NCI-H1417 treated with DMSO at 0.1 percent for 48 hours (cell line): ENCODE measurements at places on chromosomes 7 and 10.

DNA sequence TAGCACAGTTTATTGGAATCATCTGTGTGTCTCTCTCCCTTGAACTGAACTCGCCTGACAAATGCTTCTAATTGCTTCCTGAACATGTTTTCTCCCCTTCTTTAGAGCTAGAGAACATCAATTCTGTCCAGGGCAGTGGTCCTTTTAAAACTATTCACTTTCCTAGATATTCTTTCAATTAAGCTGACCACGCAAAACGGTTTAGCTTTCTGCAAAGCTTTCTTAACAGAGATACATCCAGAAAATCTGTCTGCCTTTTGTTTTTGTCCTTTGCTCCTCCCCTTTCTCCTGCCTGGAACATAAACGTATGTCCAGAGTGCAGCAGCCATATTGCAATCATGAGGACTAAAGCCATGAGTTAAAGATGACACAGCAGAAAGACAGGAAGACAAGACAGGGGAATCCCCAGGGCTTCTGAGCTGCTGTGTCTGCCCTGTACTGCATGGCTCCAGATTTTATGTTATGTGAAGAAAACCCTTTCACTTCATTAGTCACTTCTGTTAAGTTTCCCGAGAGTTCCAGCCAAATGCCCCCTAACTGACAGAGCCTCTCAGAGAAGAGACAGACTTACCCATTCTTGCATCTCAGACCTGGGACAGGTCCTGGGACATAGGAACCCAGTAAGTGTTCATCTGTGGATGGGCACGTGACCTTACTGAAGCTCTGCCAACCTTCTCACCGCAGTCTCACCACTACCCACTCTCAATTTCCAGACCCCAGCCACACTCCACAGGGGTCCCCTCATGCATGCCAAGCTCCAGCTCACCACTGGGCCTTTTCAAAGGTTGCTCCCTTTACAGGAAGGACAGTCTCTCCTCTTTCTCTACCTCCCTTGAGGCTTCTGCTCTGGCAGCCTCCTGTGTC is 35.0 kb upstream of the CPXM2 start:
- no peak for DNase-seq

- DNase-seq = no peak
These were observed 355.9 kb downstream of the SFMBT2 start for GRCh38 chr10:7054915-7055314.

DNA sequence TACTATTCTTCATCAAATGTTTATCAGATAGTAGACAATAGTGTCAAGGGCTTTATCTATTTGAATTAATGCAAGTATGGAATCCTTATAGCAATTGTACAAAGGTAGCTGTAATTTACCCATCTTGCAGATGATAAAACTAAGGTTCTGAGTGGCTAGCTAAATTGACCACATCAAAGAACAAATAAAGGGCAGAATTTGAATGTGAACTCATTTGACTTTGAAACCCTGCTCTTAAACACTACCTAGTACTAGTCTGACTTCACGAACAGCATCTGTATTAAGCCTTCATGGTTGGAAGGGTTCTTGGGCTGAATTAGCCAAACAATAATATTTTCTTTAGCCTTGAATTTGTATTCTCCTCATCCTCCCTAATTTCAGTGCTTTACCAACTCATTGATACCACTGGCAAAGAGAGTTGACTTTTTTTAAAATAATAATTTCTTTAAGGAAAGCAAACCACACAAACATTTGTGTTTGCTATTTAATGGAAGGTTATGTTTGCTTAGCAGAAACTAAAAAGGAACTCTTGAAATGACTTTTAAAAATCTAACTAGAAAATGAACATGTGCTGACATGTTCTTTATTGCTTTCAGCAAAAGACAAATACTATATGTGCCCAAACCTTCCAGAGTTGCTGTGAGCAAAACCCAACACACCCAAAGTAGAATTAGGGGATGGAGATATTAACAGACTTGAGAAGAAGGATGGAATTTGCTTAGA is 322.6 kb downstream of the RNLS start:
- DNase-seq = no peak

DNA sequence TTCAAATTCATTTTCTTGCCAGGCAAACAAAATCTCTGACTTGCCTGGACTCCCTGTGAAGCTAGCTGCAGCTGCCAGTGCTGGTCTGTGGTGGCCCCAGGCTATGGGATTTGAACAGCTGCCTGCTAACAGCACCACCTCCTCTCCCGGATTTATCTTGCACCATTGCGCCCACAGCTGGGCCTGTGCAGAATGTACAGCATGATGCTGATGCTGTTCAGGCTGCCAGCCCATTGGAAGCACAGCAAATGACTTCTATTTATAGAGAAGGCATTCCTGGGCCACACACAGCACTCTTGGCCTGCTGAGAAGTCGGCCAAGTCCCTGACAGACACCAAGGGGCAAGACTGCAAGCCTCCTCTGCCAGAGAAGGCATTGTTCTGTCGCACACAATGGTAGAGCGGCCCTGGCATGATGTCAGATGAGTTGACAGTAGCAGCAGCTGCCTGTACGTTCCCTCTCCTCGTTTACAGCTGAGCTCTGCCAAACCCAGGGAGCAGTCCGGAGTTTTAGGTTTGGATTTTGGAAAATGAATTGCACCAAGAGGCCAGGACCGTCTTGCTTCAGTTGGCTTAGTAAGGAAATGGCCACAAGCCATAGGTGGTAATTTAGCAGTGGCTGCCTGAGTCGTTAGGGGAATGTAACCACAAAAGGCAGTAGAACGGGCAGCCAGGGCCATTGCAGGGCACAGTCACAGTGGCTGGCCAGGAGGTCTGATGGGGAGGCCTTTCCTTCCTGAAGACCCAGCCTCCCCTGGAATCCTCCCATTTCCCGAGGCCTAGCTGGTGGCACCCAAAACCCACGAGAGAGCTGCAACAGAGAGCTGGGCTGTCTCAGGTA is 38.5 kb downstream of the MTURN start:
- peak; percentile 75 for DNase-seq

DNA sequence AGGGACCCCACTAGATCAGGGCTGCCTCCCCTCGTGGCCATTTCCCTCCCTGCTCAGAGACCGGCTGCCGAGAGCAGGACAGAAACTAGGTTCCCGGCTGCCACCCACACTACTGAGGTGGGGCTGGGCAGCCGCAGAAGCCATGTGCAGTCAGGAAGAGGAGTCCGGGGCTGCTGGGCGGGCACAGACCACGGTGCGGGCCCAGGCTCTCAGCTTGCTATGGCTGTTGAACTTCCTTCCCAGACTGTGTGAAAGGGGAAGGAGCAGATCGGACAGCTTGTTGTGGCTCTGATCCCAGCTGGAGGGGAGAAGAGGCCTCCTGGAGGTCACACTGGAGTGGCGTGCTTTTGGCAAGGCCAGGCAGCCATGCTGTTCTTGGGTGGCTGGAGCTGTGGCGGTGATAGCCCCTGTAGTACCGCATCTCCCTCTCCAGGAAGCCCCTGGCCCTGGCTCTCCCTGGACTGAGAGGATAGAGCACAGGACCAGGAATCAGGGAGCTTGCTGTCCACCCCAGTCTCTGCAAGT is 56.8 kb downstream of the HK1 start:
- DNase-seq = no peak

- DNase-seq = no peak
These were observed 31.9 kb downstream of the DLD start for GRCh38 chr7:107922886-107923285.

DNA sequence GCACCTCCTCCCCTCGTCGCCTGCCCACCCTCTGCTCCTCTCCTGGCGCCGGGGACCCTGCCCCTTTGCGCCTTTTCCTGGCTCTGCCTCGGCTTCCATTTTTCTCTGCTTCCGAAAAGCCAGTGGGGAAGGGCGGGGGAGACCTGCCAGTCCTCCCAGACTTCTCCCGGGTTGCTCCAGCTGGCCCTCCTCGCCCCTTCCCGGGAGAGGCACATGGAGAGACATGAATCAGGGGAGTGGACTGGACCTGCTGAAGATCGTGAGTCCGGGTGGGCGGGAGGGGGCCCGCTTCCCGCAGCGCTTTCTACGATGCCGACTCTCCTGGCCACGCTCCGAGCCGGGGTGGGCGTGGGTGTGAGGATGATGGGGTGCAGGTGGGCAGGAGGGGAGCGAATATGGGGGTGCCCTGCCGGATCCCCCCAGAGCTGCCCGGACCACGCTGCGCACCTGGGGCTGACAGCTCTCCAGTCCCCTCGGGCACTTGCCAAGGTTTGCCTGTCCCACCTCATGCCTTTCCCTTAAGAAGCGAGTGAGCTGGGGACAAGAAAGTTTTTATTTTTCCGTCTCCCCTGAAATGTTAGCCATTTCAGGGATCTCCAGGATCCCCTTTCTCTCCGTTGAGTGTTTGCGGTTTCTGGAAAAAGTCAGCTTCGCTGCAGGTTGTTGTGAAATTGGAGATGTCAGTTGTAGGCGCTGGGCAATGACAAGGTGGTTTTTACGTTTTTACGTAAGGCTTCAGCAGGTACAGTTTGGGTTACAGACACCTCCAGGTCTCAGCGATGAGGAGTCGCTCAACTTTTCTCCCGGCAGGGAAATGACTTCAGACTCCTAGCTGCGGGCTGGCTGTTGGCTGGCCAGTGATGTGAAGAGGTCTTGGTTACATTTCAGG is 977 bp downstream of the CACNB2 start:
- no peak for DNase-seq

- no peak for DNase-seq
These were observed 23.0 kb downstream of the BMPR1A start for GRCh38 chr10:86779220-86780017.

DNA sequence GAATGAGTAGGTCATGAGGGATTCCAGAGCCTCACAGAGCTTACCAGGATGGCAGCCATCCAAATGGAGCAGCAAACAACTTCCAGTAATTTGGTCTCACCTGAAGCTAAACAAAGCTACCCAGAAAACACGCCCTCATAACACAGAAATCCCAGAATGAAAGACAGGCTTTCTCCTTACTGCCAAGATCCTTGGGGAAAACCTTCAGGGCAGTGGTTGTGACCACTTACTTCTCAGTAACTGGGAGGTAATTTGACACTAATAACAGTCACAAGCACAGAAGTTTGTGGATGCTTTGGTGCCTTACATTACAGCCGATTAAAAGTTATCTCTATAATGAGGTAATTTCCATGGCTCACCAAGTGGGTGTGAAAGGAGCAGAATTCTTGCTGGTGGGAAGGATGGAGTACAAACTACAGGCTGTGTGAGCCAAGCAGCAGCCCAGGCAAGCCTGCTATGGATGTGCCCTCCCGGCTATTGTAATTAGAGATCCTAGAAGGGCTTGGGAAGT is 10.4 kb downstream of the WDR91 start:
- no peak for DNase-seq

GRCh38 chr10:72321248-72322029 is 33.3 kb downstream of the DNAJB12 start:
- no peak for DNase-seq

DNA sequence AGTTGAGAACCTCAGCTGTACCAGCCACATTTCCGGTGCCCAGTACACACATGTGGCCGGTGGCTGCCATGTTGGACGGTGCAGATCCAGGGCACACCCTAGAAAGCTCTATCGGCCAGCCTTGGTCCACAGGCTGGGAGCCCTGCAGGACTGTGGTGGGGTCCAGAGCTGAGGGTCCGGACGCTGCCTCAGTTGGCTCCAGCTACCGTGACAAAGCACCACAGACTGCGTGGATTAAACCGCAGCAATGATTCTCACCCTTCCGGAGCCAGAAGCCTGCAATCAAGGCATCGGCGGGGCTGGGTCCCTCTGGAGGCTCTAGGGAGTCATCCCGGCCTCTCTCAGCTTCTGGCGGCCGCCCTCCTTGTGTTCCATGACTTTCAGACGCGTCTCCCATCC is 50.1 kb downstream of the PDGFA start:
- DNase-seq = no peak

GRCh38 chr7:118350260-118350659 is 125.8 kb downstream of the ANKRD7 start:
- no peak for DNase-seq

DNA sequence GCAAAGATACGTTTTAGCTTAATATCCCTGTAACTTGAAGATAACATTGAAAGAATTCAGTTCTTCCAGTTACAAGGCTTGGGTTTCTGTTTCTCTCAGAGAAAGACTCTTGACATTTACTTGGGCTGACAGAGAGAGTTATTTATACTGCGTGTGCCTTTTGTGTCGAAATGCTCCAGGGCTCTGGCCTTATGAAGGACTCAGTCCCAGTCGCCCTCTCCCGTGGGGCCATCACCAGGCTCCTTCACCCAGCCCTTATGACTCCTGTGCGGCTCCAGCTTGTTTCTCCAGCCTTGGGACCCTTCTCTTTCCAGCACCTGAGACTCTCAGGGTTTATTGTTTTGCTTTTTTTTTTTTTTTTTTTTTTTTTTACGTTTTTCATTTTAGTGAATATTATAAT is 242.3 kb upstream of the DKK1 start:
- no peak for DNase-seq

- DNase-seq = no peak
These were observed 248.9 kb downstream of the COBL start for GRCh38 chr7:51067757-51068156.

DNA sequence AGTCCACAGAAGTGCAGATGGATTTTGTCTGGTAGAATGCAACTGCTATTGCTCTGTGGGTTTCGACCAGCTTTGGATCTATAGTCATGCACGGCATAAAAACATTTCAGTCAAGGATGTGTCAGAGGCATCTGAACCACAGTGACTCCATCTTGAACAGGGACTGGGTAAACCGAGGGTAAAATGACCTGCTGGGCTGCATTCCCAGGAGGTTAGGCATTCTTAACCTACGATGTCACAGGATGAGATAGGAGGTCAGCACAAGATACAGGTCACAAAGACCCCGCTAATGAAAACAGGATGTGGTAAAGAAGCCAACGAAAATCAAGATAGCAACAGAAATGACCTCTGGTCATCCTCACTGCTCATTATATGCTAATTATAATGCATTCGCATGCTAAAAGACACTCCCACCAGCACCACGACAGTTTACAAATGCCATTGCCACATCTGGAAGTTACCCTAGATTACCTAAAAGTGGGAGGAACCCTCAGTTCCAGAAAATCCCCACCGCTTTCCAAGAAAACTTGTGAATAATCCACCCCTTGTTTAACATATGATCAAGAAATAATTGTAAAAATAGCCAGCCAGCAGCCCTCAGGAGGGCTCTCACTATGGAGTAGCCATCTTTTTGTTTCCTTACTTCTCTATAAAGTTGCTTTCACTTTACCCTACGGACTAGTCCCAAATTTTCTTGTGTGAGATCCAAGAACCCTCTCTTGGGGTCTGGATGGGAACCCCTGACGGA is 50.7 kb upstream of the CPXM2 start:
- no peak for DNase-seq

DNA sequence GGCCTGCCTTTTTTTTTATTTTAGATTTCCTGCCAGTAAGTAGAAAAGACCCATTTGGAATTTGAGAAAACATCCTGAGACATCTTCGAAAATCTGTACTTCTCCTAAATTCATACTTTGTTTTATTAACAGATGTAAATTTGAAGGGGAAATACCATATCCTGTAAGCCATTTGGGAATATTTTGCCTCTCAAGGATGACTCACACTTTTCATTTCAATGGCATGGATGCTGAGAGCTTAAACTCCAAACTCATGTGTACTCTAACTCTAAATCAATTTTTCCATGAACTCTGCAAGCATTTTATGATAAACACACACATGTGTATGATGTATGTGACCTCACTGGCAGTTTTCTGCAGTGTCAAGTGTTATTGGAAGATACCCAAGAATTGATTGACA is 89.0 kb downstream of the SEMA3A start:
- DNase-seq = no peak

GRCh38 chr7:4233146-4233545 is 448.9 kb upstream of the FOXK1 start:
- no peak for DNase-seq
